ENCODE measurements at places on chromosomes 16 and 17.

DNA sequence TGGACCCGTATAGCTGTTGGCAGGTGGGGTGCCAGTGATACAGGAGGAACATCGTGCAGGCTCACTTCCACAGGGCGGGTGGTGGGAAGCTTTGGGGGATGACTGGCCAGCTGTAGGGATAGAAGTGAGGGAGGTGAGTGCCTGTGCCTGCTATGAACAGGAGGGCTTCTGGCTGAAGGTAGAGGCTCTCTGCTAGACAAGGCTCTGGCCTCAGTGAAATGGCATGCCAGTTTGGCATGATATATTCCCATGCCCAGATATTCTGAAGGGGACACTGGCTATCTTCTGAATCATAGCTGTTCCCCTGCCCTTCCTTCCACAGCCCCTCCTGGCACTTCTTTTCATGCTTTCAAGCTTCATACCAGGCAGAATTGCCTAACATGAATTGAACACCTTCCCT is 19.1 kb downstream of the PHAF1 start:
- no peak for DNase-seq

DNA sequence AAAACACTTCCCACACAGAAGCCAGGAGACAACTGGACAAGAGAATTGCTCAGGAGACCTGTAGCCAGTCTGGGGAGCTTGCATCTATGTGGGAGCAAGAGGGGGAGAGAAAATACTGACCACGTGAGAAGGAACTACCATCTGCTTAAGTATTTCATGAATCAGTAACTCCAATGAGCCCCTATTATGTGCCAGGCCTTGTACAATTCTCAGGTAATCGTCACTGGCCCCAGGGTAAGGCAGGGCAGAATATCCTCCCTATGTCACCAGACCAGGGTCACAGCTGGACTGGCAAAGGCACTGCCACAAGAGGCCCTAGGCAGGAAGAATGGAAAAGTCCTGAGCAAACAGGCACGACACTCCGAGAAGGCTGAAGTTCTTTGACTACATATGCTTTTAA is 25.9 kb downstream of the USP7 start:
- no peak for DNase-seq

DNA sequence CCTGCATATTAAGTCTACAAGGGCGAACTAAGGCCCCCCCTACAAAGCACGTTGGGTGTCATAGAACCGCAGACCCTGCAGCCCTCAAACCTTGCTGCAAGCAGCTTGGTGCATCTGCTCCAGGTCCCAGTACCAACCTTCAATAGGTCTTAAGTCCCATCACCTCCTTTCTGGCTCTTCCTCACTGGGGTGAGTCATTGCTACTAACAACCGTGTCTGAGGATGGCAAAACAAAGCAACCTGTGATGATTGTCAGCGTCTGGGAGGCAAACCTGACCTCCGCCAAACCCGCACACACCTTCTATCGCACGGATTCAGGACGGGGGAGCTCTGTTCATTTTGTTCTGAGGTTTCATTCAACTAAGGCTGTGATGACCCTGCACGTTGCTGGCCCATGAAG is 138.9 kb downstream of the SLC39A11 start:
- no peak for DNase-seq

GRCh38 chr17:29151567-29151966 is 28.6 kb downstream of the MYO18A start:
- no peak for DNase-seq

GRCh38 chr16:86814256-86814655 is 235.9 kb downstream of the FOXL1 start:
- DNase-seq, result no peak

DNA sequence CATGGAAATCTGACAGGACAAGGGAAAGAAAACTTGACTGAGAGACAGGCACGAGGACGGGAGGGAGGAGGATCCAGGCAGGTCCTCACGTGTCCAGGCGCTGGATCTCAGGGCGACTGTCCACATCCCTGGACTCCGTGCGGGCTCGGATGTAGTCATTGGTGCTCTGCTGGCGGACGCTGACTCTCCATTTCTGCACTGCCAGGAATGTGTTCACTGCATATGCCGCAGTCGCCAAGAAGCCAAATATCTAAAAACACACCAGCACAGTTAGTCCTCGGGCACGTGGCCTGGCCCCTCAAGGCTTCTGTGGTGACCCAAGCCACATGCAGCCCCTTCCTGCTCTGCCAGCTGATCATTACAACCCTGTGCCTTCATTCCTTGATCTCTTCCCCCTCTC is 17.5 kb downstream of the CMTM3 start:
- no peak for DNase-seq

- no peak for DNase-seq
Measured at GRCh38 chr16:87844120-87844733, 25.1 kb downstream of the SLC7A5 start.

- no peak for DNase-seq
Measured at GRCh38 chr17:17758941-17759563, 77.7 kb downstream of the SREBF1 start.

DNA sequence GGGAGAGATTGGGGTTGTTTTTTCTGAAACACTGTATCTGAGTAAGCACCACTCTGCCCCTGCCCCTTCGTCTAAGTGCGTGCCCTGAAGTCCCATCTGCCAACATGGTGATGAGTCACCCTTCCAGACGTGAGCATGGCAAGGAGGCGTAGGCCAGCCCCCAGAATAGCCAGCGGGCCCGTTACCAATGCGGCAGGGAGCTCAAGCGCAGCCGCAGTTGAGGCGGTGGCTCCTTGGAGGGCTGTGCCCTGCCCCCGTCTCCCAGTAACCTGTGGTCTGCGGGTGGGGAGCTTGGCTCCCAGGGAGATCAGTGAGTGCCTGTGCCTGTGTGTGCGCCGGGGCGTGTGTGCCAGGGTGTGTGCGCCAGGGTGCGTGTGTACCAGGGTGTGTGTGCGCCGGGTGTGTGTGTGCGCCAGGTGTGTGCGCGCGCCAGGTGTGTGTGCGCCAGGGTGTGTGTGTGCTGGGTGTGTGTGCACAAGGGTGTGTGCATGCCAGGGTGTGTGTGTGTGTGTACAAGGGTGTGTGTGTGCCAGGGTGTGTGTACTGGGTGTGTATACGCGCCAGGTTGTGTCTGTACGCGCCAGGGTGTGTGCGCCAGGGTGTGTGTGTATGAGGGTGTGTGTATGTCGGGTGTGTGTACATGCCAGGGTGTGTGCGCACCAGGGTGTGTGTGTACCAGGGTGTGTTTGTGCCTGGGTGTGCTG is 98.6 kb upstream of the CHMP6 start:
- no peak for DNase-seq

- no peak for DNase-seq
Measured at GRCh38 chr17:50262001-50262794, 12.1 kb upstream of the TMEM92 start.

GRCh38 chr17:21176773-21177395 is 37.1 kb downstream of the TMEM11 start:
- no peak for DNase-seq

DNA sequence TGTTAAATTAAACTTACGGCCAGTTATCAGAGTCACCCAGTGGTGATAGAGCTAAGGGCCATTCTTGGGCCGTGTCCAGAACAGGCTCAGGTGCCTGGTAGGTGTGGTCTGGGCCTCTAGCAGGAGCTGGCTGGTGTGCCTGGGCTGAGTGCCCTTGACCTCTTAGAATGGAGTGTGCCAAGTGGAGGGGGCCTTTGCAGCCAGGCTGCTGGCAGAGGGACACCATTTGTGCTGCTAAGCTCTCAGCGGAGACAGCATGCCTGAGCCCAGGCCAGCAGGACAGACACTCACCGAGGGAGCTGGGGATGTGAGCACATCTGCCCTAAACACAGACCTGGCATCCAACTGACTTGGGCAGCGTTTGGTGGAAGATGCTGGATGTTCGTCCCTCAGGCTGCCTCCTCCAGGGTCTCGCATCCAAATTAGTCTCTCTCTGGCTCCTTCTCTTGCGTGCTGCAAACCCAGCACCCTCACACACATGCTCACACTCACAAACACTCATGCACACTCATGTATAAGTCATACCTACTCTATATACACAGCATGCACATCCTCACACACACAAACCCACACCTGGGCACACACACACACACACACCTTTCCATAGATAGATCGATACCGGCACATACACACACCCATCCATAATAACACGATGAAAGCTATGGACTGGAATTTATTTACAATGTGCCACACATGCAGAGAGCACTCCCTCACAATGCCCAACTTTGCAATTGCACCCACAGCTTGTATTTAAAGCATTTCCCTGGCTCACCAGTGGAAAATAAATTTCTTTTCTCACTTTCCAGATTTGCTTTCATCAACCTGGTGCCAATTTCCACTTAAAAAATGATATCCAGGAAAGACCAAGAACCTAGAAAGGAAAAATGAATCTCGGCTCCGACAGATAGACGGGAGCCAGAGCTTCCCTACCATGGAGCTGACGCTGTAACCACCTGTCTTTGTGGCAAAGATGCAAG is 33.6 kb upstream of the CDH5 start:
- DNase-seq, result no peak

DNA sequence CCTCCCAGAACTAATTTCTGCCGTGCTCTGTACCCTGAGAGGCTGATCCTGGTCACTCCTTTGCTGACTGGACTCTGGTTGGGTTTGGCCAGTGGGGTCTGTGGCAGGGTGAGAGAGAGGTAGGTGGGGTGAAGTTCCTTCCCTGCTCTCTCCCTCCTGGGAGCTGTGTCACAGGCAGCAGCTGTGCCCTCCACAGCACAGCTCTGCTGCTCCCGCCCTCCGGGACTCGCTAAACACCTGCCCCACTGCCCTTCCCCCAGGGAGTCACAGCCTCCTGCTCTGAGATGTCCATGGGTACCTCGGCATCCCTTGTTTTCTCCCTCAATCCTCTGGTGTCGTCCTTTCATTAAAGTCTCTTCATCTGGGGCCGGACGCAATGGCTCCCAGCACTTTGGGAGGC is 66.4 kb downstream of the SRCIN1 start:
- no peak for DNase-seq

DNA sequence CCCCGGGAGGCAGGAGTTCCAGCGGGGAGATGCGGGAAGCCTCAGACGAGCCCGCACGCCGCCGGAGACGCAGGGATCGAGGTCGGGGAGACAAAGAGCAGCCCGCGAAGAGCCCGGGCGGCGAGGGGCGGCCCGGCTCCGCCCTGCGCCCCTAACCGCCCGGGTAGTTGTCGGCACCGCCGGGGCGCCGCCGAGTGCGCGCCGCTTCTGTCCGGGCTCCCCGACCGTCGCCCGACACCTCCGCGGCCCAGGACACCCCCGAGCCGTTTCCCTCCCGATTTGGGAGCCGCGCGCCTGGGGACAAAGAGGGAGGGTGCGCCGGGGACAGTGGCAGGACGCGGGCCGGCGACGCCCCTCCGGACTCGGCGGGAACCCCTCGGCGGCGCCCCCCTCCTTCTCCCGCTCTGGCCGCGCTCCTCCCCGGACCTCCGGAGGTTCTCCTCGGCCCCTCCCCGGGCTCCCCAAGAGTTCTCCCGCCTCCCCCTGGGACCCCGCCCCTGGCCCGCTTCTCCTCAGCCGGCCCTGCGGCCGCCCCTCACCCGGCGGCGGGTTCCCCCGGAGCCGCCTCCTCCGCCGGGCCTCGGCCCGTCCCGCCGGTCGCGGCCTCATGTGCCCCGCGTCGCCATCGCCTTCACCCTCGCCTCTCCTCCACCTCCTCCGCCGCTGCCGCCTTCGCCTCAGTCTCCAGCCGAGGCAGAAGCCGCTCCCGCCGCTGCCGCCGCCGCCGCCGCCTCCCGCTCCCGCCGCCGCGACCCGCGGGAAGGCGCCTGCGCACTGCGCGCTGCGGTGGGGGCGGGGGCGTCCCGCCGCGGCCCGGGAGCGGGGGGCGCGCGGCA is at the start of gene GJC1:
Gene GJC1, minus strand, starts transcription at position 765 of the 836 bp plus-strand sequence. CDS start 24,470 bp downstream, outside the sequence.
- DNase-seq, result peak; percentile 50

GRCh38 chr16:11050944-11051343 is 106.6 kb downstream of the CLEC16A start:
- no peak for DNase-seq

- no peak for DNase-seq
Measured at GRCh38 chr17:41544491-41544892, 16.4 kb upstream of the KRT19 start.

- no peak for DNase-seq
Measured at GRCh38 chr17:64459284-64459747, 10.4 kb downstream of the MILR1 start.

DNA sequence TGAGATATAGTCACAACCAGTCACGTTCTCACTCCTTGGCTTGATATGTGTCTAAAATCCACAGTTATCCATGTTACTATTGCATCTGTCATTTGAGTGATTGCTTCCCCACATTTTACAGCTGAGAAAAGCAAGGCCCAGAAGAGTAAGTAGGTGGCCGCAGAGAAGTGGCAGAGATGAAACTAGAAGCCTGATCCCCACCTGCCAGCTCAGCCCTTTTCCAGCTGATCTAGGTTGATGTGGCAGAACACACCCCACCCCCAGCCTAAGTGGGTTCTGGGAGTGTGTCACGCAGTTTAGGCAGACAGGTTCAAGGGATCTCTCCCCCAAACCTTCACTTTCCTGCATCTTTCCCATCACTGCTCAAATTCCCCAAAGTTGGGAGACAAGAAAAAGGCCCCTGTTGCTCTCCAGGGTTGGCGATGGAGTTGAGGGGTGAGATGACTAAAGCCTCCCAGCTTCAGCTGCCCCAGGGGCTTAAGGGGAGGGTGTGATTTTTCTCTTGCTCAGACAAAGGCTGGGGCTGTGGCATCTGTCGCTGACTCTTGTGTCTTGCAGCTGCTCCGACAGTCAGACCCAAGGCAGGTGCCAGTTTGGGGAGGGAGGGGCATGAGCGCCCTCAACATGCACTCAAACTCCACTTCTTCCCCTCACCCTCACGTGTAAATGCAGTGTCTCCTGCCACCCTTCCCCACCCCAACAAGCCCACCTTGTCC is 48.9 kb upstream of the LHX1 start:
- no peak for DNase-seq

DNA sequence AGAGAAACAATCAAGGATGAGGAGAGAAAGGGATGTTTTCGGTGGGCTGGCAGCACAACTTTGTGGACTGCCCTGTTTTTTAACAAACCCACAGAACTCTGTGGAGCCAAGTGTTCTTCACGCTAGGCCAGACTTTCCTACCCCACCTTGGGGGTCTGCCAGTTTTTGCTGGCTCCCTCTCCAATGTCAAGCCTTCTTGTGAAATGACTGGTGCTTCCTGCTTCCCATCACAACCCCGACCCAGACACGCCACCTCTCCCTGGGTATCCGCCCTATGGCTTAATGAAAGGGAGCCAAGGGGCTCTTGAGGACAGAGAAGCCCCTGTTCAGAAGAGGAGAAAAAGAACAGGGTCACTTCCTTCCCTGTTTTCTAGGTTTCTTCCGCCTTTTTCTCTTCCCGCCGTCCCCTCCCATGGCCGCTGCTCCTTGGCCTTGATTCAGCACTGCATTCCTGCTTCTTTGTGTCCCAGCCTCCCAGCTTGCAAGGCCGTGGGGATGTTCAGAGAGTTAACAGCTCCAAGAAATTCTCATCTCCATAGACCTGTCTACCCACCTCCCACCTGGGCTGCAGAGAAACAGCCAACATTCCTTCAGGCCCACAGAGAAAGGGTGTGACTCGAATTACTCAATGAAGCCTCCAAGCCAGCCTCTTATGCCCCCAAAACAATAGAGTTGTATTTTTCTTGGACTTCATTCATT is 16.5 kb upstream of the SOX9 start:
- no peak for DNase-seq
